Foreskin fibroblast (primary cell): ENCODE measurements at places on chromosomes 12 and 14.

DNA sequence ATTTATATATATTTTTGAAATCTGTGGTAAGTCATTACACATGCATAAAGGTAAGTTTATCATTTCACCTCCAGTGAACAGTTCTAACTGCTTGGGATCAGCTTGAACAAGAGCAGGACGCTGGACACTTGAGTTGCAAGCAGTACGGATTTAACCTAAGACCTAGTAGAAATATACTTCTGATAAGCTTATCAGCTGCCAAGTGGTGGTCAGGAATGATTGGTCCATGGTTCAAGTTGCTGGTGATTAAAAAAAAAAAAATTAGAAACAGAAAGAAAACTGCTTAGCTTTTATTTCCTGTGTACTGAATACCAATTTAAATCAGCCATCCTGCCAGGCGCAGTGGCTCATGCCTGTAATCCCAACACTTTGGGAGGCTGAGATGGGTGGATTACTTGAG, 88.6 kb downstream of the AEBP2 start:
- no peak for DNase-seq

DNA sequence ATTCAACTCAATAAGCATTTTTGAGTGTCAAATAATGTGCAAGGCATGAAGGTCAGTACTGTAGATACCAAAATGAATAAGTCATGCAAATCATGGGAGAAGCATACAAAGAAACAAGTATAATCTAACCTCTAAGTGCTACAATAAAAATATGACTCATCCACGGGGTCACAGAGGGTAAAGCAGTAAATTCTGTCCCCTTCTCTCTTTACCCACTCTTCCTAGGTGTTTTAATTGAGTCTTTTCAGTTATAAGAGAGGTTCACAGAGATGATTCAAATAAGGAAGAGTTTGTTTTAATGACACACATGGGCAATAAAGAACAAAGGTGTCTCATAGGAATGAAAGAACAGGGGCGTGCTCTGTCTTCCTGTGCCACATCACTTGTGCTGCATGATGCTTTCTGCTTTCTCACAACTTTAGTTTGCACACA, 71.5 kb upstream of the DAAM1 start:
- DNase-seq: peak; percentile 46

- no peak for DNase-seq
These were observed 719 bp downstream of the KRT80 start for GRCh38 chr12:52190860-52191729.

DNA sequence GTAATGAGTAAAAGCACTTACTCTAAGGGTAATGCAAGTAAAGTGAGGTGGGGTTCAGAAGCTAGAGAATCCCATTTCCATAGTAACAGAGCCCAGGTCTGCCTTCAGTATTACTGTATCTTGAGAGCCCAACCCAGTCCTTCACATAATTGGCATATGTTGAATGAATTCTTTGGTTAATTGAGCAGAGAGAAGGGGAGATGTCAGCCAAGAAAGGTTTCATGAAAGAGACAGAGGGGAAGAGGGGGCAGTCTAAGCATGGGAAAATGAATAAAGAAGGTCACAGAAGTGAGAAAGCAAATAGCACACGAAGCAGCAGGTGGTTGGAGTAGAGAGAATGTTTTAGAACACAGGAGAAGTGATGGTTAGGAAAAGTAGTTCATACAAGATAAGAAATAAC, 371.1 kb downstream of the SEC23A start:
- no peak for DNase-seq

- no peak for DNase-seq
These were observed 1.3 kb upstream of the RNU6-7 start for GRCh38 chr14:32200368-32201192.

GRCh38 chr12:128729628-128730121, 94.1 kb downstream of the SLC15A4 start:
- DNase-seq: no peak

DNA sequence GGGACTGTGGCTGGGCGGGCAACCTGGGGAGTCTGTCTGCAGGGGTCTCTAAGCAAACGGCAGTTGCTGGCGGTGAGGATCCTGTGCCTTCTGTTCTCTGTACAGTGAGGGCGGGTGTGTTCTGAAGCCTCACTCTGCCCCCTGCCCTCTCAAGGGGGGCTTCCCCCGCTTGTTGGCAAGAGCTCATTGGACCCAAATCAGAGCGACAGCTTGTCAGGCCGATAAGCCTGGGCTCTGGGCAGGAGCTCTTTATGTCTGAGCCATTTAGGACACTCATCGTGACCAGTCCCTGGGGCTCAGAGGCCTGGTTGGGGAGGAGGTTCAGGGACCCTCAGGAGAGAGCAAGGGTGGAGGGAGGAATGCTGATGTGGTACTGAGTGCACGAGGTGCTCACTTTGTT, 136.0 kb downstream of the TSPAN9 start:
- DNase-seq: no peak
